Stimulated activated CD4-positive, alpha-beta T cell treated with anti-CD3 and anti-CD28 coated beads, Interleukin-2, amount 100 ng/mL, for 4 hours (primary cell): ENCODE measurements at places on chromosomes 12 and 14.

DNA sequence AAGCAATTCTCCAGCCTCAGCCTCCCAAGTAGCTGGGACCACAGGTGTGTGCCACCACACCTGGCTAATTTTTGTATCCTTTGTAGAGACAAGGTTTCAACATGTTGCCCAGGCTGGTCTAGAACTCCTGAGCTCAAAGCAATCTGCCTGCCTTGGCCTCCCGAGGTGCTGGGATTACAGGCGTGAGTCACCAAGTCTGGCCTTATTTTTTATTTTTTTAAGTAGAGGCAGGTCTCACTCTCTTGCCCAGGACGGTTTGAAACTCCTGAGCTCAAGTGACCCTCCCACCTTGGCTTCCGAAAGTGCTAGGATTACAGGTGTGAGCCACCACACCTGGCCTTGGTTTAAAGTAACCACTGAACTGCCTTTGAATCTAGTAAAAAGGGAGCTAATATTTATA lies 56.8 kb downstream of the SPPL3 start:
- DNase-seq, result no peak

GRCh38 chr12:14481201-14481600 lies 86.5 kb downstream of the PLBD1 start:
- no peak for DNase-seq

GRCh38 chr12:82583756-82584155 lies 103.0 kb upstream of the TMTC2 start:
- no peak for DNase-seq

DNA sequence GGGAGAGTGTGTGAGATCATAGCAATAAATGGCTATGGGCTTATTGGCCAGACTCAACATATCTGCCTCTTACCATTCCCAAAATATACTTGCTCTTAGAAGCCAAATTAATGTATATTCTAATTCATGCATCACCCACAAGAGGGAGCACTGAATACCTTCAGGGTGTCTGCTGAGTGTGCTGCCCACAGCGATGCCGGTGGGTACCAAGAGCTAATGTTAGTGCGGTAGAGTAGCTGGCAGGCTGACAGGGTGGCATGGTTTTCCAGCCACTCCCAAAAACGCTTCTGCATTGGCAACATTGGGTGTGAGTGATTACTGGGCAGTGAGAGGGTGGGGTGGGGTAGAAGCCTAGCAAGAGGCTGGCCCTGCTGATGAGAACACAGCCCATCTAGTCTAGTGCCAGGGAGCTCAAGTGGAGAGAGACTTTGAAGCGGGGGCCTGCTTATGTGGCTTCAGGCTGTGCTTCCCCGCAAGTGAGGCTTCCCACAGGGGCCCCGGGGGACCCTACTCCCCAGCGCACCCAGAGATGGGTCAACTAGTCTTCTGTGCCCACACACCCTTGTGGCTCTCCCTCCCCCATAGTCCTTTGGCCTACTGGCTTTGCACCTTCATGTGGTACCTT lies 9.2 kb upstream of the PLEKHD1 start:
- DNase-seq, result no peak

DNA sequence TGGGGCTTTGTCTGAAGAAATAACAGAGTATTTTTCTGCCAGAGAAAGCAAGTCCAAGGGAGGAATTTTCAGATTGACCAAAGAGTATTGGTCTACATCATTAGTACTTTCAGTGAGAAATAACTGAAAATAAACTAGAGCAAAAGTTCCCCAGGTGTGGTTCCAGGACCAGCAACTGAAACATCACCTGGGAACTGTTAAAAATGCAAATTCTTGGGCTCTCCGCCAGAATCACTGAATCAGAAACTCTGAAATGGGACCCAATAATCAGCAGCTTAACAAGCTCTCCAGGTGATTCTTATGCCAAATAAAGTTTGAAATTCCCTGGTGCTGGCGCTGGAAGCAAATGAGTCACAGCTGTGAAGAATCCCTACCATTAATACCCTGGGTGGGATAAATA lies 52.1 kb downstream of the EIF2S3B start:
- DNase-seq, result no peak

GRCh38 chr14:58395812-58396788 lies at the start of gene TOMM20L:
TSS of gene TOMM20L (plus strand) at chr14:58395930. CDS start at chr14:58395958, 28 bp downstream.
- peak; percentile 57 for DNase-seq

DNA sequence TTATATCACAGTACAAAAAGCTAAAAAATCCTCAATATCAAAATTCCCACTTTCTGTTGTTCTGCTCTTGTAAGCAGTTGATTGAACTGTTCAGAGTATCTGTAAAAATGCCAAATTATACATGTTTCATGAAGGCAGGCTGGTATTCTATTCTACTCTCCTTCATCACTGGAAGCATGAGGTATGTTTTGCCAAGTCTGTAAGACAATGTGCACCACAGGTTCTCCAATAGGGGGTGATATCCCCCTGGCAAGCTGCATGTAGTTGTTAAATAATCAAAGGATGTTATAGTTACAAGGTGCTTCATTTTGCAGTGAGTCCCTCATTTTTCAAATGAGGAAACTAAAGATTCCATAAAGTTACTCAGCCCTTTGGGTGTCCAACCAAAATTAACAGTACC lies 15.1 kb upstream of the NEK9 start:
- no peak for DNase-seq

GRCh38 chr12:2177751-2178150 lies 125.0 kb downstream of the CACNA1C start:
- no peak for DNase-seq

- no peak for DNase-seq
Measured at GRCh38 chr12:41983394-41983793, 161.3 kb downstream of the GXYLT1 start.

DNA sequence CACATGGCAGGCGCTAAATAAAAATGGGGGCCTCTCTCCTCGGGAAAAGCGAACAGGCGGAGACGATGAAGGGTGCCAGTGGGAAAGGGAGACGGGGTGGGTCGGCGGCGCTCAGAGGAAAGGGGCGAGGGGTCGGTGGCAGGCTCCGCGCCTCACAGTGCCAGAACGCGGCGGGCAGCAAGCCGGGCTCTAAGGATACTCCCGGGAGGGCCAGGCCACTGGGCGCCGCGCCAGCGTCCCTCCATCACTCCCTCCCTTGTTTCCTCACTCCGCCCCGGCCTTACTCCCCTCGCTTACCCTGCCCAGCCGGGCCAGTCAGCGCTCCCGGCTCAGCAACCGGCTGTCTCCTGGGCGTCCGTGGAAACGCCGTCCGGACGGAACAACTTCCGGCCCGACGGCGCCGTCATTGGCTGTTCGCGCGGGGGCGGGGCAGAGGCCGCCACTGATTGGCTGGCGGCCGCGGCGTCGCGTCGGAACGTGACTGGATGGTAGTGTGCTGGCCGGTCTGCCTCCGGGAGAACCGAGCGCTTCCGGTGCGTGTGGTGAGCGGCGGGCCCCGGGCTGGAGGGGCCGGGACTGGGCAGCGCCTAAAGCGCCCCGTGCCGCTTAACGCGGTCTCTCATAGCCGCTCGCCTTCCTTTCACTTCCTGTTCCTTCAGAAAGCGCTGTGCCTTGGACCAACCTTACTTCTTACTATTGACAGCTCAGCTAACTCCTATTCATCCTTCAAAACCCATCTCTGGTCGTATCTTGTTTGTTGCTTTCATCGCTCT lies 53.0 kb downstream of the SLC25A47 start:
- DNase-seq, result peak; percentile 90

DNA sequence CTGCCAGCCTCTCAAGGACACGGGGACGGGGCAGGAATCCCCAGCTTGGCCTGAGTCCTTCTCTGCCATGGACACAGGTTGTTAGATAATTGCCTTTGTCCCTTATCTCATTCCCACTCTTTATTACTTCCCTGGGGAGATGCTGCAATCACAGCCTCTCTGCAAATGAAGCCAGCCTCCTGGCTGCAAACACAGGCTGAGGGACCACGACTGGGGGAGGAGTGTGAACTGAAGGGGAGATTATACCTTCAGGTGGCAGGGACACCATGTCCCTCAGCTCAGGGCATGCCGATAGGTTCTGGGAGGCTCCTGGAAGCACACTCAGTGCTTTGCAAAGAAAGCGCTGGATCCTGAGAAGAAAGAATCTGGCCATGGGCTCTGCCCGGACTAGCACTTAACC lies 16.1 kb upstream of the CHGA start:
- DNase-seq, result no peak

DNA sequence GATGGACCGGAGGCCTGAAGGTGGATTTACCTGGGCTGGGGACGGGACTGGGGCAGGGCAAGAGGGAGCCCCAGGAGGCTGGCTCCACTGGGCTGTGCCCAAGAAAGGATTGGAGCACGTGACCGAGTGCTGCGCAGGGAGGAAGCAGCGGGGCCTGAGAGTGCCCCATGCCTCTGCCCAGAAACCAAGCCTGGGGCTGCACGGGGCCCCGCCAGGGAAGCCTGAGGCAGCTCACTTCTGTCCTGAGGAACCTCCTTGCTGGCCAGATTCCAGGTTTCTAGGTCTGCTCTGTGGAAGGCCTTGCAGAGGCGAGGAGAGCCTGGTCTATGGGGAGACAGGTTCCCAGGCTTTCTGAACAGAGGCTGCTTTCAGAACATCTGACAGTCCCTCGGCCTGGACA lies 10.4 kb downstream of the NGB start:
- DNase-seq, result no peak

GRCh38 chr12:70449074-70449752 lies 83.1 kb downstream of the KCNMB4 start:
- no peak for DNase-seq

DNA sequence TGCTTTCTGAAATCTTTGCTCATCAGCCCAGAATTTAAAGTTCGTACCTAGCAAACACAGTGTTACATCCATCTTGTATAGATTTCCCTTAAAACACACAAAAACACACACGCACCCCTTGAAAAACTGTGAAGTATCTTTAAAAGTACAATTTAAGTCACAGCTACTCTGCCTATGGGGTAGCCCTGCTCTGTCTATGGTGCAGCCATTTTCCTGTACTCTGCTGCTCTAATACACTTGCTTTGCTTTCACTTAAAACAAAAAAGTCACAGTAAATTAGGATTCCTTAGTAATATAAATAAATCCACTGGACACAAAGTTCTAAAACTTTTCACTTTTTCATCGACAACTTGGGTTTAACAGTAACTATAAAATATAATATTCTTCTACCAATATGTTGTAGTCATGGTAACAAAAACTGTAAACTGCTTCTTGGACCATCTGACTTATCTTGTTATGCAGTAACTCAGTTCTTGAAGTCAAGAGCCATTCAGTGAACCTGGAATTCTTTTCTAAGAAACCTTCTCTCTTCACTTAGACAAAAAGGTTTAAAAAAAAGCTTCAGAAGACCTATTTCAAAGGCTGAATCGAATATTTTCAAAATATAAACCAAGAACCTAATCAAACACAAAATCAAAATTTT lies 63.5 kb downstream of the MED13L start:
- DNase-seq, result no peak

DNA sequence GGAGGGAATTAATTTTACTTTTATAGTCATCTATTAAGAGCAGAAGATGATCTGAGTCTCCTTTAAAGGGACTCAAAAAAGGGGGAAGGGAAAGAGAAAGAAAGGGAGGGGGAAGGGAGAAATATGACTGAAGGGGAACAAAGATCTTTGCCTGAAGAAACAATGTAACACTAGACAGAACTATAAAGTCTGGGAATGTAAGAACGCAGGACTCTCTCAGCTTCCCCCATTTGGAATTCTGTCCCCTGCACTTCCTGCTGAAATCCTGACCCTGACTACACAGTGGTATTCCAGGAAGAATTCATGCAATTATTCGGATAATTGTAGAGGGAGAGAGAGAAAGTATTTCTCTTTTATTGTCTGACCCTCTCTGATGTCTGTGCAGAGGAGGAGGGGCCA lies 8.6 kb upstream of the HOXC11 start:
- DNase-seq, result no peak

- no peak for DNase-seq
Measured at GRCh38 chr12:57902478-57902969, 38.8 kb upstream of the ATP23 start.

DNA sequence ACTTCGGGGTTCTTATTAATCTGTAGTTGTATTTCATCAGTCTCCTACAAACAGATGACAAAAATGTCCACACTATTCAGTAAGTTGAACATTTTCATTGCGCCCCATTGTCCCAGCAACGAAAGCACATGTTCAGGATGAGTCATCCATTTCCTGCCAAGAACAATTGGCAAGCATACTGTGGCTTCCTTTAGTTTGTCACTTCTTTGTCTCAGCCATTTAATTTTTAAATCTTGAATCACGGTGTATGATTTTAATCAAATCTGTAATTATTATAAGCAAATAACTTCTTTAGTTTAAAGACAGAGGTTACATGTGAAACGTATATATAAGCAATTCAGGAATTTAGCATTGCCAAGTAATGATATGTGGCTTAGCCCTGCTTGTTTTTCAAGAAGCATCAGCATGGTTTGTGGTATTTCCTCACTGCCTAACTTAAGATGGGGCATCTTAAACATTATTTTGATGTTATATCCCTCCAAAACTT lies 211.3 kb upstream of the KRR1 start:
- DNase-seq, result peak; percentile 41

DNA sequence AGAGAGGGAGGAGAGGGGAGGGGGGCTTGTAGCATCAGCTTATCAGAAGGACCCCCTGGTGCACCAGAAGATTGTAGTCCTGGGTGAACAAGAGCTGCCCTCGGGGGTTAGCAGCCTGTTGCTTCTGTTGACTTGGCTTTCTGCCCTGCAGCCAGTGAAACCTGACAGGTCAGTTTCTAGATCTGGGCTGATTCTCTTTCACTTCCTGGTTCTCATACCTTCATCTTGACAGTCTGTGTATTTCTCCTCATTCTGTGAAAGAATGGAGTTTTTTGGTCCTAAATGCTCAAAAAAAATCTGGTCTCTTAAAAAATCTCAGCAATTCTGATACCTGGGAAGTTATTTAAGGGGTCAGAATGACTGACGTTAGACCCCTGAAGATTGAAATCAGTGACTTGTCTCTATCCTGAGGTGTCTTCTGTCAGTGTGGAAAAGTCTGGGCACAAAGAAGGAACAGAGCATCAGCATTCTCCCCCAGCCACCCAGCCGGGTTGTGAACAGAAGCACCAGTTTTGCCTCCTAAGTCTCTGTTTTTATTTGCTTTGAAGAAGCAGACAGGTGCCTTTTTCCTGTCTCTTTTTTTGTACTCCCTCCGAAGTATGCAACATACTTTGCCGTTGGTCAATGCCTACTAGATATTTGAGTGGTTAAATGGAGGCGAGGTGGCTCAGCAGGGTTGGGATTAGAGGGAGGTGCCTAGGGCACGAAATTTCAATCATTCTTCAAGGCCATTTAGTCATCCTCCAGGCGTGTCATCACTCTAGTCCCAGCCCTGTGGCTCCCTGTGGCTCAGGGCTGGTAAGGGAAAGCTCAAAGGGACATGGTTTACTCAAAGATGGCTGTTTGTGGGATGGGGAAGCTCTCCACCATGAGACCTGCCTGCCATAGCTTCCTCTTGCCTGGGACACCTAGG lies 24.0 kb downstream of the TTC9 start:
- DNase-seq, result no peak

DNA sequence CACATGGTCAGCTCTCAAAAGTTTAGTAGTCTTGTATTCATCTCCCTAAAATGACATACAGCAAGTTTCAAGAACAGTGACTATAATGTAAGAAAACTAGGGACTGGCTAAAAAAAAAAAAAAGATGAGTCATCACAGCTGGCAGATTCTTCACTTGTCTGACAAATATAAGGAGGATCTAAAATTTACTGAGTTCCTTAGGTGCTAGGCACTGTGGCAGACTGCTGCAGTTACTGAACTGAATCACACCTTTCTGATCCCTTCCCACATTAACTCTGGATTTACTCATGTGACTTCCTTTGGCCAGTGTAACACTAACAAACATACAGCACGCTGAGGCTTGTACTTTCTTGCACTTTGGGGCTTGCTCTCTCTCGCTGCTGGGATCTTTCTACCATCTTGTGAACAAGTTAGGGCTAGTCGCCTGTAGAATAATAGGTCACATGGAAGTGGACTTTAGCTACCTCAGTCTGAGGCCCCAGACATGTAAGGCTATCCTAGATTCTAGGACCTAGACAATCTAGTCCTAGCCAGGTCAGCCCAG lies 32.1 kb downstream of the BAZ1A start:
- no peak for DNase-seq
